Stimulated activated CD8-positive, alpha-beta memory T cell treated with anti-CD3 and anti-CD28 coated beads, Interleukin-12 subunit alpha, Interleukin-12 subunit beta, amount 100 ng/mL, for 1 hour (primary cell): ENCODE measurements at places on chromosomes 13 and 19.

DNA sequence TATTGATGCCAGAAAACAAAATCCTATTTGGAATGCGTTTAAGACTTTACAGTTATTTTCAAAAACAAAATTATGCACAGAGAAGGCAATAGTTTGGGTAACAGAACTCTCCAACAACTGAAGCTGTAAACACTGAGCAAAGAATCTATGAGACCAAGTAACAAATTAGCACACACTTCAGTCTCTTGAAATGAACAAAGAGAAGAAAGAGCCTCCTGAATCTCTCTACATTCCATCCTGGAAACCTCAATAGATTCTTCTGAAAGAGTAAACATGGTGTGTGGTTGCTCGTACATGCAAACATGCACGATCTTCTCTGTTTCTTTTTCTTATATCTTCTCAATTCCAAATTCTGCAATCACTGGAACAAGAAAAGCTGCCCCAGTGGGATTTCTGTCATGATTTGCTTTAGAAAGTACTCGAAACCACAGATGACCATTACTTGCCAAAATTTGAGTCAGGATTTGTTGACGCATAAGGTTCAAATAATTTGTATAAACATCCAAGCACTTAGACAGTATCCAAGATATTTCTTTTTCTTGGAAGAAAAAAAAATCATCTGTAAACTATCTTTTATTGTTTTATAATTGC, 137.9 kb upstream of the DACH1 start:
- DNase-seq: no peak

GRCh38 chr13:28093881-28094280, 6.5 kb downstream of the FLT3 start:
- no peak for DNase-seq

GRCh38 chr13:23979361-23980159, 82.3 kb upstream of the C1QTNF9B start:
- DNase-seq: peak; percentile 4

DNA sequence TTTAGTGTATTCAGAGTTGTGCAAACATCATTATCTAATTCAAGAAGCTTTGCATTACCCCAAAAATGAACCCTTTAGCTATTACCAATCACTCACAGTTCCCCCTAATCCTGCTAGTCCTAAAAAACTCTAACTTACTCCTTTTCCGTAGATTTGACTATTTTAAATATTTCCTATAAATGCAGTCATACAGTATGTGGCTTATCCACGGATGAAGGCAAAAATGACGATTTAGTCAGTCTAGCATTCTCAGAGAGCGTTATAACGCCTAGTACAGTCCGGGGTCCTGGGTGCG, 587 bp upstream of the ZNF383 start:
- no peak for DNase-seq

DNA sequence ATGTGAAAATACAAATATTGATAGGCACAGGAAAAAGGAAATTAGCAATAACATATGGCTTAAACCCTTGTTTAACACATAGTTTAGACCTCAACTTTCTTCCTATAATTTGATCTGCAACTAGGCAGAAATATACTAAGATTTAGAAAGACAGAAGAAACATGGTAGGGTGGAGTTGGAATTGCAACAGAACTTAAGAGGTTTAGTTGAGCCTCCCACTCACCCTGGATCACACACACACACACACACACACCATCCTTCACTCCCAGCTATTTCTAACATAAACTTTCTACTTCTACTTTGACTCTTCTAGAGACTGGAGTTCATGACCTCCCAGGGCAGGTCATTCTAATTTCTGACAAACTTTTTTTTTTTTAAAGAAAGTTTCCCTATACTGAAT, 47.4 kb downstream of the FLT3 start:
- DNase-seq: no peak

GRCh38 chr19:44603201-44603945, 10.0 kb upstream of the IGSF23 start:
- no peak for DNase-seq

GRCh38 chr13:23348262-23349127, 85.0 kb downstream of the SACS start:
- DNase-seq: no peak

DNA sequence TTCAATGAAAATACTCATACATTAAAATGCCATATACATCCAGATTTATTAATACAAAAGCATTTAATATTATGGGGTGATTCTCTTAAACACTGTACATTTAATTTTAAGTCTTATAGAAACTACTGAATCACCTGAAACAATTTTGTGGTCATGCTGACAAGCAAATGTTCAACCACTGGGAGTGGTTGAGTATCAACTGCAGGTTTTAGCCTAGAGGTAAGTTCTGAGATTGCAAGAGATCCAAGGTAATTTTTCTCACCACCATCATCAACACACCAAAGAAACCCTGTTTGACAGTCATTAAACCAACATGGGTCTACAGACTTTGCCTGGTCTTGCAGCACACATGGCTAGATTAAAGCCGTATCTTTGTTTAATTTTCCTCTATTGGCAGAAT, 196.3 kb downstream of the LHFPL6 start:
- no peak for DNase-seq
